Dorsolateral prefrontal cortex (tissue), 122 donors: ENCODE measurements at places on chromosomes 1 and 21.

GRCh38 chr1:184745929-184746638 is 8.6 kb downstream of the EDEM3 start:
- DNase-seq: no peak

GRCh38 chr1:182713939-182714338 is 29.6 kb upstream of the RGS8 start:
- no peak for DNase-seq

DNA sequence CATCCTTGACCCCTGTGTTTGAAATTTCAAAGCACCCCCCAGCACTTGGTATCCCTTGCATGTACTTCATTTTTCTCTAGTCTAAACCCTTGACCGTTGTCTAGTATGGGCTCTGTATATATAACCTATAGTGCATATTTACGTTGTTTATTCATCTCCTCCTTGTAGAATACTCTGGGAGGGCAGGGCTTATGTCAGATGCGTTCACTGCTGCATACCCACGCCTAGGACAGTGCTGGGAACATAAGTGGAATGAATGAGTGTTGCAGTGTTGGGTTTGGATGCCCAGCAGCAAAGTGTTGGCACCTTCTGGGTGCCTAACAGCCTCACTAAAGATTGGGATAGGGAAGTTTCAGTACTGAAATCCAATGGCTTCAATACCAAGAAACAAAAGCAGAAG is 17.6 kb upstream of the BLACAT1 start:
- no peak for DNase-seq

- DNase-seq: no peak
These were observed 45.4 kb downstream of the S100B start for GRCh38 chr21:46559291-46559983.

DNA sequence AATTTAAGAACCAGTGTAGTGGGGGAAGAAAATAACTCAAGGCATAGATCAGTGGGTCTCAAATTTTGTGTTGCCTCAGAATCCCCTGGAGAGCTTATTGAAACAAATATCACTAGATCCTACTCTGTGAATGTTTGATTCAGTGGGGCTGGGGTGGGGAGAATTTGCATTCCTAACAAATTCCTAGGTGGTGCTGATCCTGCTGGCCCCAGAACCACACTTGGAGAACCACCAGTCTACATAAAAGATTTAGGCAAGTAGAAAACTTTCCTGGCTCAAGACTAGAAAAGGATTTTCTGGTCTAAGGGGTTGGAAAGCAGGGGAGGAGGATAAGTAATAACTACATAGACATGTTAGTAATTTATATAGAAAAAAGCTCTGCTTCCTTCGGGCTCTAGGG is 34.1 kb upstream of the C1orf21 start:
- no peak for DNase-seq

- no peak for DNase-seq
These were observed 13.7 kb downstream of the MEGF6 start for GRCh38 chr1:3597599-3597964.

DNA sequence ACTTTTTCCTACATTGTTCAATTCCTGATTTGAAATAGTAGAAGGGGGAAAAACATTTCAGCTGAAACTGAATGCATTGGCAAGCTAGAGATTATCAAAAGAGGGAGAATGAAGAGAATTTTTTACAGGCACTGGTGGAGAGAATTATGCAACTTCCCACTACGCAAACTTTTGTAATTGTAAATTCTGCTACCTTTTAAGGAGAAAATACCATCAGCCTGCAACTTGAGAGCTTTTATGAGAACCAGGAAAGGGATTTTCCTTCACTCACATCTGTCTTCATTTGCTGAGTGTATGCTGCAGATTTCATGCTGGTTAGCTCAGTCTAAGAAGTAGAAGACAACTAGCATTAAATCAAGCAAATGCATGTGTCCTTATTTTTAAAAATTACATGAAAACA is 43.7 kb downstream of the ADAMTS1 start:
- no peak for DNase-seq

- no peak for DNase-seq
These were observed 46.0 kb downstream of the KCNJ6 start for GRCh38 chr21:37870221-37870620.

GRCh38 chr21:41821756-41822431 is 55.0 kb upstream of the RIPK4 start:
- no peak for DNase-seq

DNA sequence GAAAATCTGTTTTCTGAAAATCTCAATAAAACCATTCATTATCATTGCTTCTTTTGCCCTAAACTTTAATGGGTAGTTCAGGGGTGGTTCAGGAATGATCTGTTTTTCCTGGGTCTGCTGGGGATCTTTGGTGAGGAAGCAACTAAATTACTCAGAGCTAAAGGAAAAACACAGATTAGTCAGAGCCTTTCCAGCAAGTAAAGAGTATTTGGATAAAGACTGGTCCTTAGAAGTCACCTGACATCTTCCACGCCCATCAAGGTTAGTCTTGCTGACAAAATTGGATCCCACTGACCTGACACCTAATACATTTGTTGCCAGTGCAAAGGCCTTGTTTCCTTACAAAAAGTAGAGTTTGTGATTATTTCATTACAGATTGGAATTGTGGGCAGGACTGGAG is 24.2 kb downstream of the HSPA13 start:
- DNase-seq: no peak

GRCh38 chr1:89822999-89823628 is 2.3 kb downstream of the LRRC8D start:
- no peak for DNase-seq

- no peak for DNase-seq
These were observed 29.7 kb downstream of the ADARB1 start for GRCh38 chr21:45103971-45104520.

DNA sequence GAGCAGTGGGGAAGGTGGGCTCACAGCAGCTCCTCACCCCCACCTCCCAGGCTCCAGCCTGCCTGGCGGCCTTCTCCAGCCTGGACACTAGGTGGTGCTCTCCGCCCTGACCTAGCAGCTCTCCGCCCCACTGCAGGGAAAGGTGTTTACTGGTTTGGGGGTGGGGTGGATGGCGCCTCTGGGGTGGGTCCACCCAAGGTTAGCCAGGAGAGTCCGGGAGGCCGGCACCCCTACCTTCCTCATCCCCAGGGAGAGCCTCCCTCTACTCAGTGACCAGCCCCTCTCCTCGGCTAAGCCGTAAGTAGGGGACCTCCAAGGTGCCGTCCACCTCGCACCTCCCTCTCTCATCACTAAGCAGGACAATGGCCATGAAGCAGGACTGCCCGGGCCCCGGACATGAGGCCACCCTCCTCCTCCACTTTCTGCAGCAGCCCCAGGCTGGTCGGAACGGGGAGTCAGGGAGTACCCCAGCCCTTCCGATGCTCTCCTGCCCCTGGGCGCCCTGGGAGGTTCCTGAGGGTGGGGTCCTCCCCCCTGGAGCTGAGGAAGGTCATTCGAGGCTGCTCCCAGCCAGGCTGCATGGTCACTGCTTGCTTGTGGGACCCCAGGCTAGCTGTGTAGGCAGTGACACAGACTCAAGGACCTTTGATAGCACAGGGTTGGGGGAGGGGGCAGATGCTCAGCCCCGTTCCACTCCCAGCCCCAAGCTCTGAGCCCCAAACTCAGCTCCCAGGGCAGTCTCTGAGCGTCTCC is 101.4 kb upstream of the VAMP3 start:
- peak; percentile 67 for DNase-seq

GRCh38 chr1:41498391-41498790 is 13.9 kb upstream of the EDN2 start:
- no peak for DNase-seq

DNA sequence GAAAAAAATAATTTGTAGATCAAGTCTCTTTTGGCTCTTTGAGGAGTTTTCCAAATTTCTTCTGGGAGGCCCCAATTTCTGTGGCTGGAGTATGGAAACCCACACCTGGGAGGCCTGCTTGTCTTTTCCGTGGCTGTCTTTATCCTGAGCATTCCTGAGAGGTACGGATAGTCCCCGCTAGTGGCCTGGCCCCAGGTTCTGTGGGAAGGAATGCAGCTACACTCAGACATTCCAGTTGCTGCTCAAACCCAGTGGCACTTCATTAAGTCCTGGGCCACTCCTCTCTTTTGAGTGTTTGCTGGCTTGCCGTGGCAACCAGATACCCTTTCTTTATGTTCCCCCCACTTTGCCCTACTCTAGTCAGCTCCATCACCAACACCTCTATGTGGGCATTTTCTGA is 310.4 kb downstream of the ASTN1 start:
- no peak for DNase-seq

DNA sequence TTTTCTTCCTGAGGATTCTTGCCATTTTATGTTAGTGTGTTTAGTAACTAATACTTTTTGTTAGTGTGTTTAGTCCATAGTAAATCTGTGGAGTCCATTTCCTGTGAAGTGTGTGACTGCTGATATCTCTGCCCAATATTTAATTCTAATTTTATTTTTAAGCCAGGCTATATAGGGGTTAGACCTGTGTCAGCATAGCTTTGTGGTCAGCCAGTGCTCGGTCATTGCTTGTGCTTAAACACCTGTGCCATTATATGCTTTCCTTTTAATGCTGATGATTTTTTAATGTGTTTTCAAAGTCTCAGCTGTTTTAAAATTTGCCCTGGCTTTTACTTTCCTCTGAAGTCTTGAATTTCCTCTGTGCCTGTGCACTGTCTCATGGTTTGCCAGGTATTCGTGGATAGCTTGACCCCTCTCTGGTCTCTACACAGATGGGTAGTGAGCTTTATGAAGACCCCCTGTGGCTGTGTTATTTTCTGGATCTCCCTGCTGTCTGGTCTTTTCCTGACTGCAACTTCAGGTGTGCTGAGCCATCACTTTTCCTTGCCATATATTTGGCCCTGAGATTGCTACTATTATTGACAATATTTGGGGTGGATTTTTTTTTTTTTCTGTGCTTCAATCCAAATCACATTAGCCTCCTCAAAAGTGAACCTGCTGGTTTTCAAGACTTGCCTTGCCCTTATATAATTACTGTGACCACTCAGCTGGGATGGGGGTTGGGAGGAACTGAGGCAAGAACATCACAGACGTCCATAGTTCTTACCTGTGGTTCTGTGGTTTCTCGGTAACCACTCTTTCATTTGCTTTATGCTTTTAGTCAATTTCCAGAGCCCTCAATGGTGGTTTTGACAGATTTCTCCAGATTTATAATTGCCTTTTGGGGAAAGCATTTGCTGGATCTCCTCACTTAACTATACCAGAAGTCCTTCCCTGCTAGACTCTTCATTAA is 59.6 kb downstream of the RPS6KC1 start:
- DNase-seq: no peak

GRCh38 chr1:52633291-52633754 is 355 bp downstream of the SHISAL2A start:
- DNase-seq: no peak

- DNase-seq: no peak
These were observed 80.4 kb upstream of the SPATA6 start for GRCh38 chr1:48552420-48552819.

DNA sequence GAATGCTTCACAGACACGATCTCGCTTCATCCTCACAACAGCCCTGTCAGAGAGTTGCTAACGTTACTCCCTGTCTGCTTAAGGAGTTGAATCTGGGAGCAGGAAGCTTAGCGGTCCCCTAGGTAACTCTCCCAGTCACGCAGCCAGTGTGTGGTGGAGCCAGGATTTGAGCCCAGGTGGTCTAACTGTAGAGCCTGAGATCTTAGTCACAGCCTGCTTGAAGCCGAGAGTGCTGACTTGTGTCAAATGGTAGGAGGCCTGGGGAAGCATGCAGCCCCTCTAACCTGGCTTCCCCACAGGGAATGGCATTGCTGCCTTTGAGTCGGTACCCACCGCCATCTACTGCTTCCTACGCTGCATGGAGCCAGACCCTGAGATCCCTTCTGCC is 4.1 kb downstream of the ADPRS start:
- no peak for DNase-seq

DNA sequence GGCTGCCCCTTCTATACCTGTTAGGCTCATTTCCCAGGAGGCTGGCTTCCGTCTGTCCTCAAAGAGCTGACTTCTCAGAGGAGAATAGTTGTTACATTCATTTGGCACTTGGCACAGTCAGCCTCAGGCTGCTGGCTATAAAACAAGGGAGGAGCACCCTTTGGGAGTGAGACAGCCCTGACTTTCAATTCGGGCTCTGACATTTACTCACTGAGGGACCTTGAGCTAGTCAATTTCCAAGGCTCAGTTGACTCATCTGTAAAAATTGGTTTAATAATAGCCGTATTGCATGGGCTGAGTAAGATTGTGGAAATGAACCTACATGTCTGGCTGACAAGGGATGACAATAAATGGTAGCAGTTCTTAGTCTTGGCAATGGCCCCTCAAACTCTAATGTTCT is 13.7 kb downstream of the ALX3 start:
- DNase-seq: no peak

DNA sequence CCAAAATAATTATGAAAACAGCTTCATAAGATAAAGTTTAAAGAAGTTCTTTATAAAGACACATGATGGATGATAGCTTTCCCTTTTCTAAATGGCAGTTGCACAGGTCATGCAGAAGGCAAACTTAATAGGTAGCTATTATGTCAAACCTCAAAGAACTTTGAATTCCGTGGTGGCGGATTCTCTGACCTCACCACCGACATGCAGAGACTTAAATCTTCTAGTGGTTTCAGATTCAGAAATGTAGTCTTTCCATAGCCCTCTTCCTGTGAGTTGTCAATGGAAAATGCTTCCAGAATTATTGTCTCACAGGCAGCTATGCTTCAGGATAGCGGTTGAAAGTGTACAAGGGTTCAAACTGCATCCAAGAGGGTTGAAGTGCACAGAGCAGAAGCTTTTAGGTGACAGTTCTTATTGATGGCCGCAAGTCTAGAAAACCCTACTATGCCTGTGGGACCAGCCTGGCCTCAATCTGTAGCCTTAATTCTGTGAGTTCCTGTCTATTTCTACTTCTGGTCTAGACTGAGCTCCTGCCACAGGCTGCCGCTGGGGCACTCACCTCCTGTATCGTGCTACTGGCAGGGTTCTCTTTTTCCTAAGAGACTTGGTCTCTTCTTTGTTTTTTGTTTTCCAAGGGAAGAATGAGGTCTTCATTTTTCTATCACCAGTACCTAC is 117.0 kb upstream of the ERRFI1 start:
- no peak for DNase-seq

DNA sequence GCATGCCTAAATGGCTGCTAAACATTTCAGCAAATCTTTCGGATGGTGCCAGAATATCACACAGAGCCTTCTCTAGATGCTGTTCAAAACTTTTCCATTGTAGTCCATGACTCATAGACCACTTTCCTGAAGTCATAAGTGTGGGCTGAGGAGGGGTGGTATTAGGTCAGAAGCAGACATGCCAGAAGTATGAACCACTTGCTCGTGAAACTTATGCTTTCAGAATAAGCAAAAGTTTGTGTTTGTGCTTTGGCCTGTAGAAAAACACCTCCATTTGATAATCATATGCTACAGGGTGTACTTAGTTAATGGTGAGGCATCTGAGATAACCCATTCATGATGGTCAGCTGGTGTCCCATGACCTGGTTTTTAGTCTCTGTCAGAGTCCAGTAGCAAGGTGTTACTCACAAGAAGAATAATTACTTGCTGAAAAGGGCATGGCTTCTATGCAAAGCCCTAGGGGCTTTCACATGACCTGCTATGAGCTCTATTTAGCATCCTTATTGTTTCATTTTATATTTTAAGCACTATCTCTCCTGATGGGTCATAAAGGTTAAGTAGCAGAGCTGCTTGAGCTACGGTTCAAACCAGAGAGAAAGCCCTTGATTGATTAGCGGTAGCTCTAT is 183.1 kb upstream of the IVNS1ABP start:
- DNase-seq: no peak
